ENCODE measurements at places on chromosomes 11 and 22. TPM values are rescaled to one million over a fixed set of nuclear protein-coding genes. Genes with fewer than 3 reads are reported as not detected.

GRCh38 chr11:34755671-34756070 lies 134.8 kb downstream of the EHF start:
- DNase-seq: no peak

The SART1 gene
- 61.7 TPM for total RNA-seq

DNA sequence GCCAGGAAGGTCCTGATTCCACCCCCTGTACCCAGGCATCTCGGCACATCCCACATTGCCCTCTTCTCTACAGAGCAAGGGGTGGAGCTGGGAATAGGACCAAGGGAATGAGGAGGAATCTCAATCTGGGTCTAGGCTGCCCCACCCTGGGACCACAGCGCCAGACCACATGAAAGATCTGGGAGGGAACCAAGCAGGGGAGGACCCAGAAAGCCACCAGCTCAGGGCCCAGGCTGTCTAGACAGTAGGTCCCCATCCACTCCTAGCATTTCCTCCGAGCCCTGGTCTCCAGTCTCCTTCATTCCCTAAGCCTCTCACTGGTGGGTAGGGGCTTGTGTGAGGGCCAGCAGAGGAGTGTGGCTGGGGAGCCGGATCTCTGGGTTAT lies 11.6 kb downstream of the PHLDB1 start:
- DNase-seq: peak; percentile 46

DNA sequence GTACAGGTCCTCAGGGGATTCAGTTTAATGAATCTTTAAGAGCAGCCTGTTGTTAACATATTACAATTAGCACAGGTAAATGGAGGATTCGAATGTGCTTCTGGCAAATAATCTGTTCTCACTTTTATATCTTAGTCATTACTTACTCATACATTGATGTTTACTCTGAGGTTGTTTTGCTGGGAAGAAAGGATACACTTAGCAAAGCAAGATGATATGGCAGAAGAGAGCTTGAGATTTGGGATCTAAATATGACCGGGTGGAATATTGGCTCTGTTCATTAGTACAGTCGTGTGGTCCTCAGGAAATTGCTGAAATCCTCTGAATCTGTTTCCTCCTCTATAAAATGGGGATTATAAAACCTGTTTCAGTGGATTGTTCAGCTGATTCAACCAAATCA lies 59.7 kb downstream of the SPON1 start:
- DNase-seq: no peak

The LRRC74B gene
- not detected for total RNA-seq

- DNase-seq: no peak
Observed at GRCh38 chr11:63547061-63547460, 10.5 kb downstream of the PLAAT4 start.

The TSPAN32 gene
- not detected for total RNA-seq

The MTA2 gene
- total RNA-seq: 139 TPM

The FGF4 gene
- not detected for total RNA-seq

DNA sequence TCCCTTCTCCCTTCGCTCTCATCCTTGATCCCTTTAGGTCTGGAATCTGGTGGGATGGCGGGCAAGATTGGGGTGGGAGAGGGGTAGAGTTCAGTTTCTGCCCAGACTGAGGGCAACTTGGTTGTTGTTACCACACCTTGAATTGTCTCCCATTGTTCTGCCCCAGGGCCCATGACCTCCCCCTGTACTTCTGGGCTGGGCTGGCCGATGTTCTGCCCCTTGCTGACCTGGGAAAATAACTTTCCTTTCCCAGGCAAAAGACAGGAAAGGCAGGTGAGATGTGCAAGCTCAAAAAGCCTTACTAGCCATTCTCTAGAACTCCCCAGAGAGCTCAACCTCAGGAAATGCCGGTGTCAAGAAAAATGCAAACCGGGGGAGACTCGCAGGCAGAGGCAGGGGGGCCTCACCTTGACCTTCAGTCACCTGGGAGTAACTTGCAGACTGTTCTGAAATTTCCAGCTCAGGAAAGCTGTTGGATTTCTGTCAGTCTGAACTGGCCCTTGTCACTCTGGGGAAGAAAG lies 32.4 kb upstream of the EIF3D start:
- no peak for DNase-seq

GRCh38 chr11:30485756-30486155 lies 100.4 kb downstream of the MPPED2 start:
- no peak for DNase-seq

GRCh38 chr11:3121931-3122774 lies 43.0 kb downstream of the OSBPL5 start:
- DNase-seq: no peak

The BTG4 gene
- not detected for total RNA-seq

The CELSR1 gene
- total RNA-seq: 69.2 TPM

The SLC15A3 gene
- total RNA-seq: not detected

The THRSP gene
- total RNA-seq: not detected

DNA sequence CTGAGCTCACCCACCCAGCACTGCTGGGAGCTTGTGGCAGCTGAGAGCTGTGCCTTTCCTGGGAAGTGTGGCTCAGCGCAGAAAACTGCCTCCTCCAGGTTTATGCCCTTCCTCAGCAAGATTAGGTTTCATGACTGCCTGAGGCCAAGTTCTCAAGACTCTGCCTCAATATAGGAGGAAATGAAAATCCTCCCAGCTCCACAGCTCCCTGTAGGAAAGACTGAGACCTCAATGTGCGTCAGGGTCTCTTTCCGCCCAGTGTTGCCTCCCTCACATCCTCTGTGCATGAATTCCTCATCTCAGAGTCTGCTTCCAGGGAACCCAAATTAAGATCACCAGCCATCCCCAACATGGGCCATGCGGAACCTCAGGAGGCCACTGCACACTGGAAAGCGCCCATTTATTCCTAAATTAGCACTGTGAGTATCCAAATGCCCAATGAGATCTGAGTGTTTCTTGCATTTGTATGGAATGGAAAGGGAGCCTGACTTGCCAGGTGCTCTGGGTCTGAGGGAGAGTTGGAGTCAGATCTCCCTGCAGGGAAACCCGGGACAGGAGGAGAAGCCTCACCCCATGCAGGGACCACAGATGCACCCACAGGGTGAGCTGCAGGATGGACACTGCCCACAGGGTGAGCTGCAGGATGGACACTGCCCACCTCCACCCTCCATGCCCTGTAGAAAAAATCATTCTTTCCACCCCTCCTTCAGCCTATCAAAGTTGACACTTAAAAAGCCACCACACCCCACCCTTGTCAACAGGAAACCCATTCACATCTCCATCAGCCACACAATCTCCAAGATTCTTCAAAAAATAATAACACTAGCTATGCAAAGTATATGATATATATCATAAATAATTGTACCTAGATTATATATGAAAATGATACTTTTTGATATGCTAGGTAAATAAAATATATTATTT lies 97.4 kb upstream of the IGLL5 start:
- DNase-seq: no peak

The ZFP91 gene
- 72.9 TPM for total RNA-seq

GRCh38 chr22:17787716-17788330 lies 13.6 kb upstream of the BID start:
- no peak for DNase-seq

- peak; percentile 30 for DNase-seq
Observed at GRCh38 chr11:45451766-45452440, 165.8 kb upstream of the SYT13 start.

The KDM4D gene
- 1.1 TPM for total RNA-seq

GRCh38 chr11:38900211-38900610 lies 2302.2 kb upstream of the RAG2 start:
- no peak for DNase-seq

DNA sequence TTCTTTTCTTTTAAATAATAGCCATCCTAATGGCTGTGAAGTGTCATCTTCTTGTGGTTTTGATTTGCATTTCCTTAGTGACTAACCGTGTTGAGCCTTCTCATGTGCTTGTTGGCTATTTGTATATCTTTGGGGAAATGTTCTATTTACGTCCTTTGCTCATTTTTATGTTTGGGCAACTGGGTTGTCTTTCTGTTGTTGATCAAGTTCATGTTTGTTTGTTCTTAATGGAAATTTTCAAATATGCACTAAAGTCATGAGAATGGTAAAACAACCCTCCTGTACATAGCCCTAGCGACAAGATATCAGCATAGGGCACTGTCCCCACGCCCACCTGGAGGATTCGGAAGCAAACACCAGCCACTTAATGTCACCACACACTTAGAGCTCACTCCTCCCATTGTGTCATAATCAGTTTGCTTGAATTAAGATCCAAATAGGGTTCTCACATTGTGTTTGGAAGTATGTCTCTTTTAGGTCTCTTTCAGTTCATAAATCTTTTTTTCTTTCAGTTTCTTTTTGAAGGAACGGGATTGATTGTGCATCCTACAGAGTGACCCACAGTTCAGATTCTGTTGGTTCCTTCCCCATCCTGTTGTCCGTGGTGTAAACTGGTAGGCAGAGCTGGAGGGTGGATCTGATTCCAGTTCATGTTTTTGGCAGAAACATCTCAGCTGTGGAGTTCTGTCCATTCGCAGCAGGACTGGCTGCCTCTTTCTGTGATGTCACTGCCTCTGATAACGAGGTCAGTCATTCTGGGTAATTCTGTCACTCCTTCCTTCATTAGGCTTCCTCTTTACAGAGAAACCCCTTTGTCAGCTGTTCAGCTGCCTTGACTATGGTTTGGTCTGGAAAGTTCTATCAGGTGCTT lies 26.4 kb upstream of the ADORA2A start:
- DNase-seq: no peak

The C11orf42 gene
- not detected for total RNA-seq

The POTEH gene
- not detected for total RNA-seq

DNA sequence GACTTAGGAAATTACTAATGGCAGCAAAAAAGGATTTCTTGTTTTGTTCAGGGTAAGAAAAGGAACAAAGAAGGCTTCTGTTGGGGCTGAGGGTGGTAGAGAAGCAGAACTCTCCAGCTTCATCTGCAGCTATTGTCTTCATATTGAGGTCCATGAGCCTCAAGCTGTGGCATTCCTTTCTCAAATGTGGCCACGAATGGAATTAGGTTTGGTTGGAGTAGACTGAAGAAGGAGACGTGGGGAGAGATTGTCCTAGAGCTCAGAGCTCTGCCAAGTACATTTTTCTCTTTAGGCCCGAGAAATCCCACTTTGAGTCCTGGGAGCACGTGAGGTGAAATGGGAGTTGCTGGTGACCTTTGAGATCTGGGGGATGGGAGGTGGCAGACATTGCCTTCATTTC lies 25.8 kb upstream of the MYOD1 start:
- DNase-seq: no peak

The OR52A1 gene
- total RNA-seq: not detected

DNA sequence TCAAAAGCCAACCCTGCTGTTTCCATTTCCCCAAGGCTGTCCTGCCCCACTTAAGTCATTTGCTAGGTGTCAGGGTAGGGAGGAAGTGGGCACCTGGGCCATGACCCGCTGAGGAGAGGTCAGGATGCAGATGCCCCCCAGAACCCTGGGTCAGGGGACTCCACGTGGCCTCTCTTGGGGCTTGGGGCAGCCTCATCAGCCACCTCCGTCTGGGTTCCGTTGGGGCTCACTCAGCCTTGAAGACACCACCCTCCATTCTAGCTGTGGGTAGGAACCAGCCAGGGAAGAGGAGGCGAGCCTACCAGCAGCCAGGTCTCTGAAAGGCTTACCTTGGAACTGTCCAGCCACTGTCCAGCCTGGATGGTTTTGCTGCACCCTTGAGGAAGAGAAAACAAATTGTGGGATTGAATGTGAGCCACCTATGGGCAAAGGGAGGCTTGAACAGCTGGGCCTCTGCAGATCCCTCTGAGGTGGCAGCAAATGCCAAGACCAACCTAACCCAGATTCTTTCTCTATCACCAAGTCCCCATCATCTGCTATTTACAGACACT lies 2.5 kb downstream of the APOL4 start:
- no peak for DNase-seq

The OR10G6 gene
- not detected for total RNA-seq

The CCDC188 gene
- total RNA-seq: 0.93 TPM

The MIOX gene
- 0.63 TPM for total RNA-seq

- peak; percentile 96 for DNase-seq
Observed at GRCh38 chr11:69301455-69302401, 7.8 kb downstream of the MYEOV start.

GRCh38 chr11:66022401-66023185 lies 3.7 kb downstream of the CATSPER1 start:
- DNase-seq: peak; percentile 58

DNA sequence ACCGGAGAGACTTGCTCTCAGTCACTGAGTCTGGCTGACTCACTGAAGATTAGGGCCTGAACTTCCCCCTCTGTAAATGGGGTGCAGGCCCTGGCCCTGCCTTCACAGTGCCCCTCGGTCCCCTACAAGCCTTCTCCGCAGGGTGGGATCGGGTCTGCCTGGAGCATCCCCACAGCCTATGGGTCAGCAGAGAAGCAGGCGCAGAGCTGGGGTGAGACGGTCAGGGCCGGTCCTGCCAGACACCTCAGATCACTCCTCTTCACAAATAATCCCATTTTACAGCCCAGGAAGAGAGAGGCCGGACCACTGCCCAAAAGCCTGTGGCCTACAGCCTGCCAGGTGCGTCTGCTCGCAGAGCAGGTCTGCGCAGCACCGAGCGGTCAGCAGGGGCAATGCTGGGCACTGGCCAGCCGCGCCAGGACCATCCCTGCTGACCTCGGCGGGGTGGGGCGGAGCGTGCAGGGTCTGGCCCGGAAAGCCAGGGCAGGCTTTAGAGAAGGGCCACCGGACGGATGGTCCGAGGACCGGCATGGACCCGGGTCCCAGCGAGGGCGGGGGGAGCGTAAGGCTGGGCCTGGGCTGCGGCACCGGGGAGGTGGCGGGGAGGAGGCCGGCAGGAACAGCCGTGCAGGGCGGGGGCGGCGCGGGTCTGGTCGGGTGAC lies 522 bp upstream of the SEPTIN5 start:
- no peak for DNase-seq

DNA sequence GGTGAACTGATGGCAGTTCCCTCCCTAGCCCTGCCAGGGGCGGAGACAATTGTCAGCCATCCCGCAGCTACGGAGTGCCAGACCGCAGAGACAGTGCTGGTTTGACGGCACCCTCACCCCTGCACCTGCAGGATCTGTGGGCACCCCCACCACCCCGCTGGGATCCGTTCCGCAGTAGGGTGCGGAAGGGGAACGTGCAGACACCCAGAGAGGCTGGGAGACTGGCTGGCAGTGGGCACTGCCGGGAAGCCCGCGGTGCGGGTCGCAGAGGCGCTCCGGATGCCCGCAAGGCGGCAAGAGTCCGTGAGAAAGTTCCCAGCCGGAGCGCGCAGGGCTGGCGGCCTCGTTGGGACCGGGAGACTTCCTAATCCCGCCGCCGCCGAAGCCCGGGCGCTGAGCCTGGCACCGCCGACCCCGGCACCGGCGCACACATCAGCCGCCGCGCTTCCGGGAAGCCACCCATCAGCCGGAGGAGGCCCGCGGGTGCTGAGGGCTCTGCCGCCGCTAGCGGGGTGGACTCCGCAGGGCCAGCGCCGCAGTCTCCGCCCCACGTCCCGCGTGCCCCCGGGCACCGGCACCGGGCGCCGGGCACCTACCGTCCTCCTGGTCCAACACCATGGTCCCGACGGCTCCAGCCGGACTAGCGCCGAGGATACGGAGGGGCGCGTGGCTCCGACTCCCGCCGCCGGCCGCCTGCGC lies 4.3 kb upstream of the LMO1 start:
- no peak for DNase-seq

Data from MCF 10A (cell line).